ENCODE measurements at places on chromosomes 16 and 17.
A peak's percentile ranks its signal among the peaks of the same experiment; 100 is the strongest.

- DNase-seq, result no peak
Observed at GRCh38 chr17:40615068-40615840, 32.4 kb downstream of the SMARCE1 start.

GRCh38 chr17:27585153-27585681 lies 45.8 kb upstream of the LGALS9 start:
- no peak for DNase-seq

DNA sequence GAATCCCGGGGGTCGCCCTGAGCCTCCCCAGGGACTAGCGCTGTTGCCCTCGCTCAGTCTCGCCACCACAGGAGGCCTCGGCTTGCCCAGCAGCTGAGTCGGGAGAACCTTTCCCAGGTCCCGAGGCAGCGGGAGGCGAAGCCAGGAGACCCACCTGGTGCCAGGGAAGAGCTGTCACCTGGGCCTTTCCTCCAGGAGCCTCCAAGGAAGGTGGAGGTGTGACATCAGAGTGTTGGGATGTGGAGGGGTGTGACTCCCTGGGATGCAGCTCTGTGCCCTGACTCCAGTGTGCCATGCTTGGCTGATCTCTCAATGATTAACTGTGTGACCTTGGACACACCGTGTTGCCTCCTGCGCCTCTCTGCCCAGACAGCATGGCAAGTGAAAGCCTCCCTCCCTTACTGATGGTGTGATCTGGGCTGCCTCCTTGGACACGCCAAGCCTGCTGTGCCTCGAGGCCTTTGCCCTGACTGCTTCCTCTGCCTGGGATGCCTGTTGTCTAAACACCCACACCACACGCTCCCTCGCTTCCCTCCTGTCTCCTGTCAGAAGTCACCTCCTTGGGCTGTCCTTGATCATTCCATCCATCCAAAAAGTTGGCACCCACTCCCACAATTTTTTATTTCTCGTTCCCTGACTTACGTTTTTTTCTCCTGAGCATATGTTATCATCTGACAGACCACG lies 88.0 kb downstream of the CMIP start:
- no peak for DNase-seq

DNA sequence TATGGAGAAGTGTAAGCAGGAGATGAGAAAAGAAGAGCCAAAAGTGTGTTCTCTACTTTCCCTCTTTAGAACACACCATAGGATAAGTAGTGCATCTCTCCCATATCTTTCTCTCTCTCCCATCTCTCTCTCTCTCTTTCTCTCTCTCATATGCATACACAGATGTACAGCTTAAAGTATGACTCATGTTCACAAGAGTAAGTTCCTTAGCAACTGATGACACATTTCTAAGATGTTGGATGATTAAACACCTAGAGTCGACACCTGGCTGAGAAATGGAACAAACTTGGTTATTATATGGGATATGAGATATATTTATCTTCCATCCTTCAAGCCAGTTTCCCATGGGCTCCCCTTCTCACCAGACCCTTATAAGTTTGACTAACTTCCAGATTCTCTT lies 113.5 kb downstream of the TMEM132E start:
- no peak for DNase-seq

GRCh38 chr17:64273006-64273405 lies 9.9 kb upstream of the TEX2 start:
- DNase-seq, result no peak

- DNase-seq, result no peak
Observed at GRCh38 chr16:27984121-27984520, 79.4 kb downstream of the GSG1L start.

DNA sequence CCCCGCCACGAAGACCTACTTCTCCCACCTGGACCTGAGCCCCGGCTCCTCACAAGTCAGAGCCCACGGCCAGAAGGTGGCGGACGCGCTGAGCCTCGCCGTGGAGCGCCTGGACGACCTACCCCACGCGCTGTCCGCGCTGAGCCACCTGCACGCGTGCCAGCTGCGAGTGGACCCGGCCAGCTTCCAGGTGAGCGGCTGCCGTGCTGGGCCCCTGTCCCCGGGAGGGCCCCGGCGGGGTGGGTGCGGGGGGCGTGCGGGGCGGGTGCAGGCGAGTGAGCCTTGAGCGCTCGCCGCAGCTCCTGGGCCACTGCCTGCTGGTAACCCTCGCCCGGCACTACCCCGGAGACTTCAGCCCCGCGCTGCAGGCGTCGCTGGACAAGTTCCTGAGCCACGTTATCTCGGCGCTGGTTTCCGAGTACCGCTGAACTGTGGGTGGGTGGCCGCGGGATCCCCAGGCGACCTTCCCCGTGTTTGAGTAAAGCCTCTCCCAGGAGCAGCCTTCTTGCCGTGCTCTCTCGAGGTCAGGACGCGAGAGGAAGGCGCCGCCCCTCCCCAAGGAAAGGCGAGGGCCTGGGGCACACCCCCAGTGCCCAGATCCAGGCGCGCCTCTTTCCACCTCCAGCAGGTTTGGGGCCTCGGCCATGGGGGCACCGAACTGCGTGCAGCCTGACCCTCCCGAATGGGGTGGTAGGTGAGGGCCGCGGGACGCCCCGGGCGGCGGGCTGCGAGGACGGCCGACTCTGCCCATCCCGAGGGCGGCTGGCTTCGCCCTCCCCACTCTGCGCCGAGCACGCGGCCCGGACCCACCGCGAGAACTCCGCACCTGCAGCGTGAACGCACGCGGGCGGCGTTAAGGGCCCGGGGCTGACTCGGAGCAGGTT lies 664 bp downstream of the HBQ1 start:
- peak; percentile 64 for DNase-seq

GRCh38 chr17:81032641-81033480 lies 2.1 kb upstream of the BAIAP2 start:
- DNase-seq, result no peak

DNA sequence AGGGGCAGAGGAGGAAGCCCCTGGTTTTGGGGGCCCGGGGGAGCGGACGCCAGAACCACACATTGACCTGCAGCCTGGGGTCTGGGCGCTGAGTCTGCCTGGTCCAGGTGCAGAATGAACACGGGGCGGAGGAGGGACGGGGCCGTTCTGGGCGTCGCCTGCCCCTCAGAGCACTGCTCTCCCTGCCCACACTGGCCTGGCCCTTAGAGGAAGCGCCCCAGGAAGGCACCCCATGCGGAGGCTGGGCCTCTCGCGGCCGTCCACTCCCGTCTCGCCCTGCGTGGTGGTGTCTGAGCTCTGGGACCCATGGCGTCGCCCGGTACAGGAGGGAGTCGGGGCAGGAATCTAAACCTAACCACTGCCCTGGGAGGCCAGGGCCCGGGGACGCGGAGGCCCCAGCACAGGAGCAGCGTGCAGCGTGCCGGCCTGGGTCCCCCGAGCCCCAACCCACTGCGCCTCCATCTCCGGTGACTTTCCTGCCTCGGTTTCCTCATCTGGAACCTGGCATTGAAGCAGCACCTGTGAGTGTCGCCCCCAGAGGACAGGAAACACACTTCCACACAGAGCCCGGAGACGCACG lies 4.3 kb downstream of the TPSD1 start:
- no peak for DNase-seq

DNA sequence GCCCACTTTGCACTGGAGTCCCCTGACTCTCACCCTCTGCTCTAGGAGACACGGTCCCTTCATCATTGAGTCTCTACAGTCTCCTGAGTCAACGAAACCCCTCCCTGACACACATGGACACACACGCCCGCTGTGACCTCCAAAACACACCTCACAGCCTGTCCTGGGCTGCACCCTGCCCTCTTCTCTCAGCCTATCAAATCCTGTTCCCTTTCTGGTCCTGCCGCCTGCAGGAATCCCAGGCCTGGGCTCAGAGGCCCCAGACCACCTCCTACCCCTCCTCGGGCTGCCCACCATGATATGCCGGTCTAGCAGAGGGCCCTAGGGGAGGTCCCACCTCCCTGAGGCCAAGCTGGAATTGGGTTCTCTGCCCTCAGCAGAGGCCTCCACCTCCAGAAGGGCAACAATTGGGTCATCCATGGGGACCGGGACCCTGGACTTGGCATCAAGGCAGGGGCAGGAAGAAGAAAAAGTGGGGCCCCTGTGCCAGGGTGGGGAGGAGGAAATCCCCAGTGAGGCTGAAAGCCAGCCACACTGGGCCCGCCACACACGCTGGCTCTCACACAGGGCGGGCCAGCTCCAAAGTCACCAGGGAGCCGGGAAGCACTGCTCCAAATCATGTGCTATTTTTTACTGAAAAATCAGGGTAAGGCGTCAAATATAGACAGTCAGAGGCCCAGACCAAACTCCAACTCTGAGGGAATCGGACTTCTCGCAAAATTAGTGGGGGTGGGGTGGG lies 3.4 kb downstream of the PPP1R9B start:
- DNase-seq, result no peak

DNA sequence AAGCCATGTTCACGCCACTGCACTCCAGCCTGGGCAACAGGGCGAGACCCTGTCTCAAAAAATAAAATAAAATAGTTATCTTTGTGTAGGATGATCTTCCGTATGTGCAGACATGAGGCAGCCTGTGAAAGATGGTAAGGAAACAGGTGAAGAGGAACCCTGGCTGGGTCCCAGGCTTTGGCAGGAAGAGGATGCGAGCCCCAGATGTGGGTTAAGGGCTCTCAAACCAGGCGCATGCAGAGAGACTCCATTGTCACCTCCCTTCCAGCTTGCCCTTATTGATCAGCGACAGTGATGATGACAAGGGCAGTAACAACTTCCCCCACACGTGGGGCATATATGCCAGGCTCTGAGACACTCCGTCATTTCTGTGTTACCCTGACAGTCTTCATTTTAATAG lies 106.8 kb downstream of the GNAO1 start:
- no peak for DNase-seq

- DNase-seq, result no peak
Observed at GRCh38 chr17:21453144-21453898, 77.2 kb downstream of the KCNJ12 start.

- DNase-seq, result no peak
Observed at GRCh38 chr16:85199069-85199725, 86.9 kb upstream of the CIBAR2 start.

- DNase-seq, result no peak
Observed at GRCh38 chr16:57999971-58000705, at the start of gene ZNF319. TSS of gene ZNF319 (minus strand) at chr16:58000672. CDS start at chr16:57998265, 2,407 bp downstream.

- no peak for DNase-seq
Observed at GRCh38 chr17:10756619-10757018, 26.8 kb upstream of the TMEM220 start.

- DNase-seq, result no peak
Observed at GRCh38 chr16:20064931-20065330, 8.8 kb downstream of the GPR139 start.

- no peak for DNase-seq
Observed at GRCh38 chr17:4950746-4951204, at the start of gene ENO3. TSS of gene ENO3 (plus strand) at chr17:4951119. CDS start at chr17:4951830, 711 bp downstream.

GRCh38 chr16:17358846-17359245 lies 111.9 kb downstream of the XYLT1 start:
- no peak for DNase-seq

DNA sequence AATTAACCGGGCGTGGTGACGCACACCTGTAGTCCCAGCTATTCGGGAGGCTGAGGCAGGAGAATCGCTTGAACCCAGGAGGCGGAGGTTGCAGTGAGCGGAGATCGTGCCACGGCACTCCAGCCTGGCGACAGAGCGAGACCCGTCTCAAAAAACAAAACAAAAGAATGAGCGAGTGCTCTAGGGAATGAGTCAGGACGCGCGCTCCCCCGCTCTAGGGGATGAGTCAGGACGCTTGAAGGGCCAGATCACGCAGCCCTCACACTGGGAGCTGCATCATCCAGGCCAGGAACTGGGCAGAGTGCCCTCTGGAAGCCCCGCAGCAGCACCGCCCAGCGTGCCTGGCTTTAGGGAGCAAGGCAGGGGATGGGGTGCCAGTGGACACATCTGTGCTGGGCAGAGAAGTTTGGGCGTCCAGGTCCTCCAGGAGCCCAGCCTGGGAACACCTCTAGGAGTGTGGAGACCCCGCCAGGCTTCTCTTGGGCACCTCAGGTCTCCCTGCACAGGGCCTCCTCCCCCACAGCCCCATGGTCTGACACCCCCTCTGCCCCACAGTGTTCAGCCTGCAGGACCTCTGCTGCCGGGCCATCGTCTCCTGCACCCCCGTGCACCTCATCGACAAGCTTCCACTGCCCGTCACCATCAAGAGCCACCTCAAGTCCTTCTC lies 3.9 kb upstream of the WFIKKN1 start:
- no peak for DNase-seq

DNA sequence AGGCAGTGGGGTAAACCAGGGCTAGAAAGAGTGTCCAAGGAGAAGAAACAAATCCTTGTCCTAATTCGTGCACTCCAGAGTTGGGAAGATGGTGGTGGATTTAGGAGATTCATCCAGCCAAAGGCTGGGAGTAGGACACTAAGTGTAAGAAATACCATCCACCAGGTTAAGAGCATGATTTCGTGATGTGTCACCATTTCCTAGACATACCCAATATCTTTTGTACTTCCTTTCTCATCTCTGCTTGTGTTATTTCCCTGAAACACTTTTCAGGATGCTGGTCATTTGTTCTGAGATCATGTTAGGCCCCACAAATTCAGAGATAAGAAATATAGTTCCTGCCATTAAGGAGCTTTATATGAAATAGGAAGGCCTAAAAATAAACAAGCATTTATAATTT lies 106.3 kb upstream of the HLF start:
- DNase-seq, result no peak

DNA sequence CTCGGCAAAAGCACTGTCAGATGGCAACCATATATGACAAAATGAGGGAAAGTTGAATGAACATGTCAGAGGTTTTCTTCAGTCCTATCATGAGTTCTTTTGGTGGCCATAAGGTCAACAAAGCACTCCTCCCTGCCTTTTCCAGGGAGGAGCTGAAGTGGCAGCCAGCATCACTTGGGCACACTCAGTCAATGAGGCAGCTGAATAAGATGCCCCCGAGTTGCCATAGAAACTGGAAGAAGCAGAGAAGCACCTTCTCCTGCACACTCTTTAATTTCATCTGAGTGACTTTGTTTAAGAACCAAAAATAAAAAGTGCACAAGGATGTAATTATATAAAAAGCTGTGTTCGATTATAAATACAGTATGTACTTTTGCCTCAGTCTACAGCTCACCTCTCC lies 16.0 kb downstream of the KCNJ2 start:
- no peak for DNase-seq

- no peak for DNase-seq
Observed at GRCh38 chr16:84153660-84154214, 8.6 kb downstream of the DNAAF1 start.

DNA sequence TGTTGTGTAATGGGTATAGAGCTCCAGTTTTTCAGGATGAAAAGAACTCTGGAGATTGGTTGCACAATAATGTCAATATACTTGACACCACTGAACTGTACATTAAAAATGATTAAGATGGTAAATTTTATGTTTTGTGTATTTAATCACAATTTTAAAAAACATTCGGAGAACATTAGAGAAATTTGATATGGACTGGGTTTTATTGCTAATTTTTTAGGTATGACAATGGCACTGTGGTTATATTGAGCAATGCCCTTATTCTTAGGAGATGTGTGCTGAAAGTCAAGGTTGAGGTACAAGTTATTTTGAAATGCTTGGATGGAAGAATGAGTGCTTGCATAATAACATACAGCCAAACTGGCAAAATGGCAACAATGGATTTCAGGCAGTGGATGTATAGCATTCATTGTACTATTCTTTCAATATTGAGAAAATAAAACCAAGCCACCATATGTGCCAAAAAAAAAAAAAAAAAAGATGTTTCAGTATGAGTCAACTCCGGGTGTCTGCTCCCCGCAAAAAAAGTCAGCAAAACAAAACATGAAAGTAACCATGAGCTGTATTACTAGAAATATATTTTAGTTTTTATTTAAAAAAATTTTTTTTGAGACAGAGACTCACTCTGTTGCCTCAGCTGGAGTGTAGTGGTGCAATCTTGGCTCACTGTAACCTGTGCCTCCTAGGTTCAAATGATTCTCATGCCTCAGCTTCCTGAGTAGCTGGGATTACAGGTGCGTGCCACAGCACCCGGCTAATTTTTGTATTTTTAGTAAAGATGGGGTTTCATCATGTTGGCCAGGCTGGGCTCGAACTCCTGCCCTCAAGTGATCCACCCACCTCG lies 19.8 kb downstream of the HOXB1 start:
- DNase-seq, result no peak

- no peak for DNase-seq
Observed at GRCh38 chr17:76579281-76579680, 6.4 kb downstream of the ST6GALNAC2 start.
